ENCODE measurements at places on chromosomes 11 and 22. TPM values are rescaled to one million over a fixed set of nuclear protein-coding genes. Genes with fewer than 3 reads are reported as not detected.

DNA sequence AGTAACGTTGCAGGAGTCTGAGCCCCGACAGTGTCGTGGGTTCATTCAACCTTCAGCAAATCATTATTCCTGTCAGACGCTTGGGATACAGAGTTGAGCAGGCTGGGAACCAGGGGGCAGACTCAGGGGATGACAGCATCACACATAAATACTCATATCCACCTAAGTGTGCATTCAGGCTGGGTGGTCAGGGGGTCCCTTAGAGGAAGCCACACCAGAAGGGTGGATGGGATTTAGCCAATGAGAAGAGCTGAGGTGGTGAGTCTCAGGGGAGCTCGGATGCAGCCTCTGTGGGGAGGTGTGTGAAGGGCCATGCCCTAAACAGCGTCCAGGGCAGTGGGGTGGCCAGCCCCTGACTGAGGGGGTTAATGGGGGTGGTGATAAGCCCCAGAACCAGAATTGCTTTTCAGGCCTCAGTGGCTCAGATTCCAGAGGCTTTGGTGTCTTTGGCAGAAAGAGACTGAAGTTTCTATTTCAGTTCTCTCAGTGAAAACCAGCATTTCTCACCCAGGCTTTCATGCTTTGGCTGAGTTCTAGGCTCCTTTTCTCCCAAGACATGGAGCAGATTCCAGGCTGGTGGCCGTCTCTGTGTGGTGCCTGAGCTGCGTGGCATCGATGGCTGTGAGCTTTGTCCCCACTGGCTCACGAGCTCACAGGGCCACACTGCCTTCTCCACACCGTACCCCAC is 83.9 kb upstream of the CLDN5 start:
- no peak for DNase-seq

DNA sequence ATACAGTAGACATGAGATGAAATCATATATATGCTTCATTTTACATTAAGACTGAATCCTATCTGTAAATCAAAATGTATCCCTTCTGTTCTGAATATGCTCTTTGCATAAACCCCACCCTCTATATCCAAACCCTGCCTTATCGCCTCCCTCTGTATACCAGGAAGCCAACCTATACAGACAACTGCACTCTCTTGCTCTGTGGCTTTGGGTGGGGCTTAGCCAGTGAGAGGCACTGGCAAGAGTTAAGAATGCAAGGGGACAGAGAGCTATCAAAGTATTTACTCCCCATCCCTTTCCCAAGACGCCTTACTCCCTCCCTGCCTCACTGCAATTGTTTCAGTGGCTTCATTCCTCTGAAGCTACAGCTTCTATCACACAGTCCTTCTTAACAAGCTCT is 309.8 kb downstream of the TTC28 start:
- no peak for DNase-seq

DNA sequence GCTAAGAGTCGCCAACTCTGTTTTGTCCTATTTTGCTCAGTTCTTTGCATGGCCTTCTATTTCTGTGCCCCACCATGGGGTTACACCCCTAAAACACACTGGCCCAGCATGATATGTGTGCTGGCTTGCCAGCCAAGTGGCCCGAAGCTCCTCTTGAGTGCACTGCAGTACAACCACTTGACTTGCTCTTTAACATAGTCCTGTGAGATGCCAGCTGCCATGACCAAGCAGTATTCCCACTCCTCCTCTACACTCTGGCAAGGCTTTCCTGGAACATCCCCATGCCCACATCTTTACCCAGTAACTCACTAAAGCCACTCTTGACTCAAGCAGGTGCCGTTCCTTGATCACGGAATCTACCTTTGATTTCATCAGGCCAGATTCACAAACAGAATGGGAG is 102.9 kb upstream of the GAL start:
- no peak for DNase-seq

DNA sequence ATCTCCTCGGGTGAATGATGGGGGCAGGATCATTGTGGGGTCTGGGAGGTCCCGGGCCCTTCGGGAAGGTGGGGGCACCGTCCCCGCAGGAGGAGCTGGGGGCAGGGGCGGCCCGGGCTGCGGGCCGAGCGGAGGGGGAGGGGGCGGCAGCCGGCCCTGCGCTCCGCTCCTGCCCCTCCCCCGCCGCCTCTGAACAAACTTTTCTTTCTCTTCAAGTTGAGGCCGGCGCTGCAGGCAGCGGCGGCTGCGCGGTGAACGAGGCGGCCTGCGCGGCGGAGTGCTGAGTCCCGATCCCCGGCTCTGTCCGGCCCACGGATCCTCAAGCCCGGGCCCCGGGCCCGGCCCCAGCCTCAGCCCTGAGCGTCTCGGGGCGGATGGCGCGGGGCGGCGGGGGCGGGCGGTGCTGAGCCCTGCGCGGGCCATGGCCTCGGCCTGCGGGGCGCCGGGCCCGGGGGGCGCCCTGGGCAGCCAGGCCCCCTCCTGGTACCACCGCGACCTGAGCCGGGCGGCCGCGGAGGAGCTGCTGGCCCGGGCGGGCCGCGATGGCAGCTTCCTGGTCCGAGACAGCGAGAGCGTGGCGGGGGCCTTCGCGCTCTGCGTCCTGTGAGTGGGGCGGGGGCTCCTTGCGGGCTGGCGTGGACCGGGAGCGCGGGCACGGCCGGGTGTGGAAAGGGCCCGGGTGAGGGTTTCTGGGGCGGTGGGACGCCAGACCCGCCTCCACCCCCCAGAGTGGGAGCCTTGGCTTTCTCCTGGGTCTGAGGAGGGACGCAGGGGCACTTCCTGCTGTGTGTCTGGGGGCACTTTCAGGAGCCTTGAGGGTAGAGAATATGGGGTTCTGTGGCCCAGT is at the start of gene INPPL1:
TSS of gene INPPL1 (plus strand) at position 204 of the 847 bp plus-strand sequence. CDS start at position 422, 218 bp downstream.
- peak; percentile 56 for DNase-seq

DNA sequence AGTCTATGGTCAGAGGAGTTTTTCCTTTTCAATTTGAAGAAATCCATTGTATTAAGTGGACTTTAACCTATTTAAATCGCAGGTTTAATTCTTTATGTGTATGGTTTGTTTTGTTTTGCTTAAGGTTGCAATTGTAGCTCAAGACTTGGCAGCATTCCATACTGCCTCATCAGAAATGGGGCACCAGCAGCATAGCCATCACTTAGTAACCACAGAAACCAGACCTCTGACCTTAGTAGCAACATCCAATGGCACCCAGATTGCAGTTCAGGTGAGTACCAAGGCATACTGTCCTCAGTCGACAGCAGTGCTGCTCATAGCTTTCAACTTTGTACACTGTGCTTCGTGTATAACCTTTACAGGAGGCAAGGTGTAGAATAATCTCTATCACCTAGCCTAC is 48.4 kb upstream of the WEE1 start:
- DNase-seq, result no peak

DNA sequence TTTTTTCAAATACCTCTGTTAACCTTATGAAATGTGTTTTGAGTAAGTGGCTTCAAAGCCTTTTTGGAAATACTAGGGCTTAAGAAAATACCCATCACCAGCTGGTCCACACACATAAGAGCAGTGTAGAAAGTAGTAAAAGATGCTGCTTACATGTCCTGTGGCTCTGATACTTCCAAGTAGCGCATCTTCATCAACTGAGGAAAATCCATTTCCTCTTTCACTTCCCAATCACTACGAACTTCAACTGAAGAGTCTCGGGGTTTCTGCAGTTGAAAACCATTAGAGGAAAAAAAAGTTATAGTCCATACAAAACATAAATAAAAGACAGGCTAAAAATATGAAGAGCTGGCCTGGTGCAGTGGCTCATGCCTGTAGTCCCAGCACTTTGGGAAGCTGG is 8.5 kb downstream of the EIF3D start:
- DNase-seq, result no peak

- DNase-seq, result no peak
Measured at GRCh38 chr11:118014022-118014421, 27.8 kb downstream of the IL10RA start.

Gene OR52I1
- 0.06 TPM for polyA plus RNA-seq

Gene SBF1
- 37.1 TPM for polyA plus RNA-seq

Gene MB
- polyA plus RNA-seq, result 1.4 TPM

Gene CEND1
- polyA plus RNA-seq, result 0.24 TPM

Gene TMPRSS13
- polyA plus RNA-seq, result 11.7 TPM

Gene OR8J1
- polyA plus RNA-seq, result not detected
